ENCODE measurements at places on chromosomes 11 and 22.

DNA sequence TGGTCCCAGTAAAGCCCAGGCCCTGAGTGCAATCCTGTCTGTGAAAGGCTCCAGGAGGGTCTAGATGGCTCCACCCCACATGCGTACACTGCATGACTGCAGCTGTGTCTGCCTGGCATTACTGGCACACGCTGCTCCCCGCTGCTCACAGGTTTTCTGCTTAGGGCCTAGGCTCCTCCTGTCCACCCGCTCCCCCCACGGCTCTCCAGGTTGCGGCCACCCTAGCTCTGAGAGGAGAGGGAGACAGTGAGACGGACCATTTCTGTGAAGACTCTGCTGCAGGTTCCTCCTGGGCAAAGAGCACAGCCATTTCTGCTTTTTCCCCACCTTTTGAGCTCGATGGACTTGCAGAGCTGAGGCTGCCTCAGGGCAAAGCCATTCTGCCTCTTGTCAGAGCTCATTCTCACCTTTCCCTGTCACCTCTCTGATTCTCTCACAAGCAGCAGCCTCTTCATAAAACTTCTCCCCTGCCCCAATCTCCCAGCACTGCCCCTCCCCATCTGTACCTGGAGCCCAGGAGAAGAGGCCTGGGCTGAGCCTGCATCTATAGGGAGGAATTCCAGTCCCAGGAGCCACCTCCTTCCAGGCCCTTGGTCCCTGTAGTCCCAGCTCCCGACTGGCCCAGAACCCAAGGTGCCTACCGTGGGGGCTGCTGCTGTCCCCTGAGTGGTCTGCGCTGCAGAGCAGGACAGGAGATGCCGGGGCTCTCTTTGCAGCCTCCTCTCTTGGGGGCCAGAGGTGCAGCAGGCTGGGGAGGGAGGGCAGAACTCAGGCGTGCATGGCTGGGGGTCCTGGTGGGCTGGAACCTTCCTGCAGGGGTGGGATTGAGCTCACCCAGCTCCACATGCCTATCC is 433.7 kb upstream of the B3GAT1 start:
- DNase-seq: no peak

- no peak for DNase-seq
Measured at GRCh38 chr11:119368121-119369034, 13.1 kb downstream of the USP2 start.

- DNase-seq: no peak
Measured at GRCh38 chr11:111796696-111797095, 30.5 kb upstream of the PPP2R1B start.

DNA sequence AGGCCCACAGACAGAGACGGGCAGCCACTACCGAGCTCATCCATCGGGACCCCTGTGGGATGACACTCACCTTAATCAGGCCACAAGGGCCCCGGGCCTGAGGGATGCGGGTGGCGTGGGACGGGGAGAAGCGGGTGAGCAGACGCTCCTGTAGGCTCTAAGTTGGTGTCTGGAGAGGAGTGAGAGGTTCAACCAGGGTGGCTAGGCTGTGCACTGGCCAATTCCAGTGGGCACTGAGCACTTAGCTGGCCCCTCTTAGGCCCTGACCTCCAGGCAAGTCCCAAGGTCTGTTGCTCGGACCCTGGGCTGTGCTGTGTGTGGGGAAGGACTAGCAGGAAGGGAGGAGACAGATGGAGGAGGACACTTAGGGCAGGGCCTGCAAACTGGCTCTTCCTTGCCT is 139.3 kb downstream of the ST3GAL4 start:
- no peak for DNase-seq
